ENCODE measurements at places on chromosomes 6 and 20.

- DNase-seq: no peak
Observed at GRCh38 chr20:1440024-1440423, 26.6 kb downstream of the NSFL1C start.

DNA sequence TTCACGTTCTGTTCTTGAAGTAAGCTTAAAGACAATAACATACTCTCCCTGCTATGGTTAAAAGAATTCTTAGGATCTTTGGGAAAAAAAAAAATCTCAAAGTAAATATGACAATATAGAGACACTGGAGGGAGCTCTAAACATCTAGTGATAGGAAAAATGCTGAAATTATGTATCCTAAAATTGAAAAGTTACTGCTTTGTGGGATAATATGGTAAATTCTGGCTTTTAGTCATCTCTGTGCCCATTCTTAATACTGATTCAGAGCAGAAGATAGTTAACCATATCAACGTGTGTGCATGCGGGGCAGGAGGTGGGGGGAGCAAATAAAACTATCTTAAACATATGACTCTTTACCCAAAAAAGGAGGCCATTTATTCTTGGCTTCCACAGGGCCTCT lies 165.4 kb downstream of the GMPR start:
- DNase-seq: no peak

- DNase-seq: no peak
Observed at GRCh38 chr6:42726026-42726425, 3.6 kb upstream of the PRPH2 start.

GRCh38 chr6:148479497-148479896 lies 136.9 kb downstream of the SASH1 start:
- DNase-seq: no peak

DNA sequence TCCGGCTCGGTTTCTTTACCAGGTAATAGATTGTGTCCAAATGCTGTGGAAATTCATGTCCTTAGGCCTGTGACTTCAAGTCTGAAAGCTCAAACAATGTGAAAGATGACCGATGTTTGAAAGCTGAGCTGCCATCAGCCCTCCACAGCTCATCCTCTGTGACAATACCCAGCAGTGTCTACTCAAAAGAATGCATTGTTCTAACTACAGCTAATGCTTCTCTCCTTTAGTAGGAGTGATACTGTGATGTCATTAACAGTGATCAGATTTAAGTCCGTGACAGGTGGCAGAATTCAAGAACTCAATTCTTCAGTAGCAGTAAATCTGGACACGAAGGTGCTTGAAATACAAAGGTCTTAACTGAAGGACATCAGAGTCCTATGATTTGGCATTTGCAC lies 97.3 kb downstream of the RCAN2 start:
- DNase-seq: no peak

DNA sequence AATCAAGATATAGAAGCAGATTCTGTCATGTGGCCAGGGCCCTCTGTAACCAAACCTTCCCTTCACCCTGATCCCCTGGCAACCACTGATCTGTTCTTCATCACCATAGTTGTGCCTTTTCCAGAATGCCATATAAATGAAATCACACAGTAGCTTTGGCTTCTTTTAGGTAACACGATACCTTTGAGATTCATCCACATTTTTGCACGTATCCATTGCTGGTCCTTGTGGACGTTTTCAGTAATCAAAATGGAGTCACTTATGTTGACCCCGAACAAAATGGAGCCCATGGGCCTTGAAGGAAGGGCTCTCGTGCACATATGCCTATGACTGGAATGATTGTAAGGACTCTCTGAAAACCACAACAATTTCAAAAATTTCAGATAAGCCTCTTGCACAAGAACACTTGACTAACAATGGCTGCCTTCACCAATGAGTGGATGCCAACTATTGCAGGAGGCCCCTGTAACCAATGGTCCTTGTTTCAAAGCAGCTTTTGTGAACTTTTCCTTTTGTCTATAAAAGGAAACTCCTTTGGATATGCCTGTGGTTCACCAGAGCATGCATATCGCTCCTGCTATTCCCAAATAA lies 84.3 kb upstream of the RALY start:
- no peak for DNase-seq

DNA sequence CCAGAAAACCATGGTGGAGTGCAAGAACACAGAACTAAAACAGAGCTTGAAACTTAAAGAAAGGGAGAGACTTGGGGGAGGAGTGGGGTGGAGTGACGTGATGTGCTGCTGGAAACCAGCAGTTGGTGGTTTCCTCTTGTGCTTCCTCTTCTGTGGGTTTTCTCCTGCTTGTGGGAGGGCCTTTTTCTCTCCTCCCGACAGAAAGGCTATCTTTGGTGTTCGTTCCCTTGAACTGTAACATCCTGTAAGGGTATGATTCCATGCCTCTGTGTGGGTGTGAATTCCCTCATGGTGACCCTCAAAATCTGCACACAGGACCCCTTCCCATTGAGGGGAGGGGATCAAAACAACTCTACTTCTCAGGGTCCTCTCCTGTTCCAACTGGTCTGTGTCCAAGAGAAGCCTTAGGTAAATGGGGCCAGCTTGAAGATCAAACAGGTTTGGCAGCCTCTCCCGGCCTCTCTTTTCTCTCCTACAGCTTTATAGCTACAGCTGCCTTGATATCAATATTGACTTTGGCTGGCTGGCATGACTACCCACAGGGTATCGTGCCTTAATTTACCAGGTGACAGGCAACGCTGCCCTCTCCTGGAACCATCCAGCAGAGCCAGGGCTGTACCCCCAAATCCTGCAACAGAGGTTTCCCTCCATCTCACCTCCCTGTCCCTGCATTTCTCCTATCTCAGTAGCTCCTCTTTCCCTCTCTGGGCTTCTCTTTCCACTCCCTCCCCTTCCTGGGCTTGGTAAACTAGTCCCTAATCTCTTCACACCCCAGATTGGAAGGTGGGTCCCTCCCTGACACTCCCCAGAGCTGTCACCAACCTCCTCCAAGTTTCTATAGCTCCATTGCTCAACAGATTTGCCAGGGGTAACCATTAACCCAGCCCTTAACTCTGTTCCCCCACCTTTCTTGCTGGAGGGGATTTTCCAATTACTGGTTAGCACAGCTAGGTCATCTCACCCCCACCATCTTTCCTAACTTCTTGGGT lies 1.5 kb upstream of the MSH5 start:
- DNase-seq: no peak

- DNase-seq: no peak
Observed at GRCh38 chr6:169931261-169931660, 179.8 kb downstream of the ERMARD start.

DNA sequence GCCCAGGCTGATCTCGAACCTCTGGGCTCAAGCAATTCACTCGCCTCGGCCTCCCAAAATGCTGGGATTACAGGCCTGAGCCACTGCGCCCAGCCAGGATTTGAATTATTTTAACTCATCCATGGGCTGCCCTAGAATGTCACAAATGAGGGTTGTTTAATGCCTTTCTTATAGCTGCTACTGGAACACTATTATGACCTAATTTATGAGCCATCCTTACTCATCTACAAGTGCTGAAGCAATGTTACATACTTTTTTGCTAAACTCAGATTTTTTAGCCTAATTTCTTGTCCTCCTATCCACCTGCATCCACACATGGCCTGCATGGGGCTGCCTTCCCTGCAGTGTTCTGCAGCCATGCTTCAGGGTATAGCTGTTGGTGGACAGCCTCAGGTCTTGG lies 59.9 kb downstream of the RTN4IP1 start:
- no peak for DNase-seq

GRCh38 chr6:120447605-120448004 lies 886.7 kb downstream of the TBC1D32 start:
- DNase-seq: no peak

- no peak for DNase-seq
Observed at GRCh38 chr6:142846883-142847287, 98.1 kb downstream of the HIVEP2 start.

- no peak for DNase-seq
Observed at GRCh38 chr6:127131772-127132376, 13.4 kb downstream of the RSPO3 start.

- no peak for DNase-seq
Observed at GRCh38 chr6:90095145-90095544, 200.9 kb downstream of the GJA10 start.

DNA sequence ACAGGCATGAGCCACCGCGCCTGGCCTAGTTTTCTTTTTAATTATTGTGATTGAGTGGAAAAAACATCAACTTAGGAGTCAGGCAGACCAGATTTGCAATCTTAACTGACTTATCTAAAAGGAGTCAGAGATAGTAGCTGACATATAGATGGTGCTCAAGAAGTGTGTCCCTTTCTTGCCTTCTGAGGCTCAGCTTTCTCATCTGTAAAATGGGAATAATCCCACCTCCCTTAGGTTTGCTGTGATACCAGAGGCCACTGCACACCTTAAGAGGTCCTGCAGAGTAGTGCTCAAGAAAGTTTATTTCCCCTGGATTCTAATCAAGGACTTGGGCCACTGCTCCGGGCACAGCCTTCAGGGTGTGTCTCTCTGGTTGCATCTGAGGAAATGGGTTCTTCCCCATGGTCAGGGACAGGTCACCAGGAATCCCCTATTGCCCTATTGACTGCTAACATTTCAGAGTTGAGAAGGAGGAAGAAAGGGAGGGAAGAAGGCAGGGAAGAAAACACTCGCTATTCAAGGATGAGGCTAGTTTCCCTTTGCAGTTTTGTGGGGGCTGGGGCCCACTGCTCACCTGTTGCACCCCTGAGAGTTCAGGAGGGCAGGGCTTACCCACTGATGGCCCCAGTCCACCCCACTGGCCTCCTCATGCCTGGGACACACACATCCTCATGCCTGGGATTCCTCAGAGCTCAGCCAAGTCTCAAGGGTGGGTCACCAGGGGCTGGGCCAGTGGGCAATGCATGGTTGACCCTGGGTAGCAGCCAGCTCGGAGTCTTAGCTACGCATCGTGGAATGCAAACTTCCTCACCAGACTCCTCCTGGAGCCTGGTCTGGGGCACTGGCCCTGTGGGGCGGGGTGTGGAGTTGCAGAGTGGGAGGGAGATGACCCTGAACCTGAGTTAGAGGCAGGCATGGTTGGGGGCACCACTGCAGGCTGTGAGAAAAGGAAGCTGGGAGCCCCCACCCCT lies 21.2 kb downstream of the C6orf132 start:
- no peak for DNase-seq

DNA sequence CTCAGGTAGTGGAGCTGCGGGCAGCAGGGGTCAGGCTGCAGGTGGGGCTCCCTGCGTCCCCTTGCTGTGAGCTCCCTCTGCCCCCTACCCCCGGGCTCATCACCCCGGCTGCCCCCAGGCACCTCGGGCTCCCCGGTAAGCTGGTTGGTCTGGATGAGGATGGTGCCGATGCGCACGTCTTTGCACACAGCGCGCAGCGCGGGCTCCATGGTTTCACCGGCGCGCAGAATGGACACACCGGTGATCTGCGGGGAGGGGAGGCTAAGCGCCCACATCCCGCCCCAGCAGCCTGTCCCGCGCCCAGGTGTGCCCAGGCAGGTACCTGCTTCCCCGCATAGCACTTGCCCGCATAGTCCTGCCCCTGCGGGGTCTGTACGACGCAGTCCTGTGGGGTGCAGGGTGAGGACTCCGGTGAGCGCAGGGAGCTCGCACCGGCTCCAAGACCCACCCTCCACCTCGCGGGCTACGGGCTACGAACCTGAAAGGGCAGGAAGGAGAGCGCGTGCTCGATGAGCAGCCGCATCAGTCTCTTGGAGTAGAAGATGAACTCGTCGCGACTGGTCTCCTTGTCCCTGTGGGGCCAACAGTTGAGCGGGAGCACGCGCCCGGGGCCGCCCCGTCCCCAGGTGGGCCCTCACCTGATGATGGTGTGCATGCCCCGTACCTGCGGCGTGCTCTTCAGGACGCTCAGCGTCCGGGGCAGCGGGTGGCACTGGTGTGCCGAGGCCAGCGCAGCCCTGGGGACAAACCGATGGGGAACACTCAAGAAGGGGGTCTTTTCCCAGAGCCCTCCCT lies 15.5 kb downstream of the UCKL1 start:
- no peak for DNase-seq

- DNase-seq: no peak
Observed at GRCh38 chr20:11734431-11734830, 183.3 kb upstream of the BTBD3 start.

- no peak for DNase-seq
Observed at GRCh38 chr6:18600255-18600654, 213.1 kb downstream of the RNF144B start.

DNA sequence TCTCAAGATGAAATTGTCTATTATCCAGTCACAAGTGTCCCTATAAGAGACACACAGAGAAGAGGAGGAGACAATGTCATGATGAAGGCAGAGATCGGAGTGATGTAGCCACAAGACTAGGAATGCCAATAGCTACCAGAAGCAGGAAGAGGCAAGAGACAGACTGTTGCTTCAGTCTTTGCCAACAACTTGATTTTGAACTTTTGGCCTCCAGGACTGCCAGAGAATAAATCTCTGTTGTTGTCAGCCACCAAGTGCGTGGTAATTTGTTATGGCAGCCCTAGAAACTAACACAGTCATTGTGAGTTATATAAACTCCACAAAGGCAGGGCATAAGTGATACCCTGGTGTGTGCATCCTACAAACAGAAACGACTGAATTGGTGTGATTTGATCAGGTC lies 517.0 kb downstream of the BTBD3 start:
- no peak for DNase-seq

GRCh38 chr6:17397764-17398194 lies 4.4 kb downstream of the CAP2 start:
- DNase-seq: no peak

DNA sequence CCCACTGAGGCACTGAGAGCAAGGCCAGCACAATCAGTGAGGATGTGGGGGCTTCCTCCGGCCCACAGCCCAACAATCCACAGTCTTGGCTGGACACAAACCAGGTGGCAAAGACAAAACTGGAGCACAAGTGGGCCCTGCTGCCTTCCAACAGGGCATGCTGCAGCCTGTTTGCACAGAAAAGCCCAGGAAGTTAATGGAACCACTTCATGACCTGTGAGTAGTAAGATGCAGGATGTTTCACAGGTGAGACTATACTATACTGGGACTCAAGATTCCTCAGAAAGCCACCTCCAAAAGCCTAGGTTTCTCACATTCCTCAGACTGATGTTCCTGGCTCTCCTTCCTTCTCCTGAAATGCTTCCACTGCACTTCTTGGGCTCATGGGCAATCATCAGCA lies 235.5 kb downstream of the KIF16B start:
- no peak for DNase-seq

- peak; percentile 30 for DNase-seq
Observed at GRCh38 chr6:14518515-14519217, 401.1 kb downstream of the CD83 start.

DNA sequence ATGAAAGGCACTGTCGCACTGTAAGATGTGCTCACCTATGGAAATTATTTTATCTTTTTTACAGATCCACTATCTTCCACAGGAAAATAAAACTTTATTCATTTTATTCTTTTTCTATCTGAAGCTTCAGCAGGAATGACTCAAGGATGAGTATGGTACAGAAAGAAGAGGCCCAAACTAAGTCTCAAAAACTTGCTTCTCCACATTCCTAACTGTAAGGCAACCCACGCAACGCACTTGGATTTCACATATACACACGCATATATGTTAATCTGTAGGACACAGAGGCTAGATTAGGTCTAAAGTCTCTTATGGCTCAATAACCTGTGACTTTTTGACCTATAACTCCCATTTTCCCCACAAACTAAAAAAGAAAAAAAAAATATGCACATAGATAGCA lies 81.9 kb downstream of the RALGAPA2 start:
- no peak for DNase-seq

GRCh38 chr6:124273701-124274100 lies 470.0 kb downstream of the NKAIN2 start:
- DNase-seq: no peak

- DNase-seq: no peak
Observed at GRCh38 chr20:5433352-5433751, 116.6 kb upstream of the PROKR2 start.

- no peak for DNase-seq
Observed at GRCh38 chr6:102066301-102066700, 672.8 kb downstream of the GRIK2 start.

- no peak for DNase-seq
Observed at GRCh38 chr6:122733259-122733658, 46.3 kb upstream of the FABP7 start.
